Thoracic aorta (tissue), 2 donors: ENCODE measurements at places on chromosomes 6 and 20.

- no peak for DNase-seq
Measured at GRCh38 chr6:124517339-124517738, 444.9 kb upstream of the RNF217 start.

- no peak for DNase-seq
Measured at GRCh38 chr6:75344455-75344854, 59.9 kb upstream of the TMEM30A start.

DNA sequence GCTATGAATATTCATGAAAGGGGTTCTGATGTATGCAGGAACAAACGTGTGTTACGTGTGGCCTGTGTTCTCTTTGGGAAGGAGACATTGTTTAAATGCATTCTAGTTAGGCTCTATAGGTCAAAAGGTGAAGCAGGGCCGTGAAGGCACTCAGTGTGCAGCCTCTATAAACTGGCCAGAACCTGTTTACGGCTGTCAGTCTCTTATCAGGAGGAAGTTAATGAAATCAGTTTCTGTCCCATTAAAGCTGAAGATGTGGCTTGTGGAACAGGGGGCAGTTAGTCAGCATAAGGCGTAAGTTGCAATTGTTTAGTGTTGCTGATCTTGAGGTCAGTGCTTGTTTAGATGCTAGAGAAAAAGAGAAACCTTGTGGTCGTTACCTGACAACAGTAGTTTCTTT, 111.5 kb upstream of the KCNG1 start:
- DNase-seq = no peak

GRCh38 chr6:35474131-35474941, 6.1 kb downstream of the RPL10A start:
- no peak for DNase-seq

DNA sequence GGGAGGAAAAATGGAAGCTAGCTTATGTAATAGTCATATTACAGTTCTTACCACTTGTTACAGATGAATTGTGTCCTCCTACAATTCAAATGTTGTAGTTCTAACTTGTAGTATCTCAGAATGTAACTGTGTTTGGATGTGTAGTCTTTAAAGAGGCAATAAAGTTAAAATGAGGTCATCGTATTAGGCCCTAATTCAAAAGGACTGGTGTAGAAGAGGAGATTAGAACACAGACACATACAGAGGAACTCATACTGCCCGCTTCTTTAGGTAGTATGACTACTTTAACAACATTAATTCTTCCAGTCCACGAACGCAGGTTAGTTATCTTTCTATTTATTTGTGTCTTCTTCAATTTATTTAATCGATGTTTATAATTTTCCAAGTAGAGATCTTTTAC, 46.5 kb upstream of the TPD52L1 start:
- no peak for DNase-seq

DNA sequence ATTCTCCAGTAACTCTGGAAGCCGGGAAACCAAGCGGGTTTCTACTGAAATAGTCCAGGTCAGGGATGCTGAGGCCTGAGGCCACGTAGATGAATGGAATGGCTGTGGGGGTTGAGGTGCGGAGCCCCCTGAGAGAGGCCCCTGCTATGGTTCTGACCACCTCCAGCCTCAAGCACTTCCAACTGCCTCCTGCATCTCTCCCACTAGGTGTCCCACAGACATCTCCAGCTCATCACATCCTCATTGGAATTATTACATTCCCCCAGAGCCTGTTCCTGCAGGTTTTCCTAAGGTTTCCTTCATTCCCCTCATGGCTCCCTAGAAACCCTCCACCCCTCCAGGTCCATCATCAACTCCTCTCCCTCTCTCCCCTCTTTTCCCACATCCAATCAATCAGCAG, 48.7 kb downstream of the UNC5CL start:
- DNase-seq = no peak

- DNase-seq = no peak
Measured at GRCh38 chr20:32019156-32019510, 8.9 kb downstream of the CCM2L start.

DNA sequence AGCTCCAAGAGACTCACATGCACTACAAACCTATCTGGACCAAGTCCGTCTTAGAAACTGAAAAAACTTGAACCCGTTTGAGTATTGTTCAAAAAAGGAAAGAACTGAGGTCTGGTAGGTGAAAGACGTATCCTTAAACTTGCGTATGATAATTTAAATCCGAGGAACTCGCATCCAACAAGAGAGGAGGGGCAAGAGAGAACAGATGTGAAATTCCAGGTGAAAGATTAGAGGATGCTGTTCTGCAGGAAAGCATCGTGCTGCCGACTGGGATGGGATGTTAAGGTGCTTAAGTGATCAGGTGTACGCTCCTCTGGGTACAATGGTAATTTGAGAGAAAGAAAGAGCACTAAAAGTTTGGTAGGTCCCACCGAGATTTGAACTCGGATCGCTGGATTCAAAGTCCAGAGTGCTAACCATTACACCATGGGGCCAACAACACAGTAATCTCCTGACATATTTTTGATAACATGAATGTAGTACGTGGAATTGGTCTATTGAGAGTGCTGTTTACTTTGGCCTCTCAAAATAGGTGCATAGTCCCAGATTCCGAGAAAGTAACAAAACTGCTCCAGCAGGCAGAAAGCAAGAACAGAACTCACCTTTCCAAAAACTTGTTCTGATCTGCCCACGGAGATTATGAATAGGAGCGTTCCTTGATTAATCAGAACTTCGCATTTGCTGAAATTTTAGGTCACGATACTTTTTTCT, 53.5 kb upstream of the BTN3A2 start:
- DNase-seq = no peak

DNA sequence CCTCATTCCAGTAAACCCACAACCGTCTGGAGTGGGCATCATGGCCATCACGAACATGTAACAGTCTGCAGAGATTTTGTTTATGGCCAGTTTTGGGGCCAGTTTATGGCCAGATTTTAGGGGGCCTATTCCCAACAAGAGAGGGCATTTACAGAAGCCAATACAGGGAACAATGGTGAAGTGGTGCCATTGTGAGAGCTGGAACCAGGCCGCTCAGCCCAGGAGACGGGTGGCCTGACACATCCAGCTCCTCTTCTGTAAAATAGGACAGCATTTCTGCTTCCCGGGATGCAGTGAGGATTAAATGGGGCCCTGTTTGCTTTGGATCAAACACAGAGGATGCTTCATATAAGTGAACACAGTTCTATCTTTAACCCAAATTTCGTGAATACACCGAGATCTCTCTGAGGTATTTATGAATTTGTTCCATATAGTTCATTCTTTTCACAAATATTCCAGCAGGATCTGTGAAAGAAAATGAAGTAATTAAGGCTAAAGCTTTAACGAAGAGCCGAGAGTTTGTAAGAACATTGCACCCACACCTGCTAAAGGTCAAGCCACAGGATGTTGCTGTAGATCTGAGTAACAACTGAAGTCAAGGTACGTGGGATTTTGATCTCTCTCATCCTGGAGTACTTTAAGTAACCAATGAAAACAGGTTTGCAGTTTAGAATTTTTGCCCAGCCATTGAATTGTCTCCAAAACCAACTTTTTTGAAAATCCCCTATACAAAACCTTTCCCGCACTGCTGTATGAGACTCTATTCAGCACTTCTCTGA, 14.5 kb upstream of the SIRPG start:
- no peak for DNase-seq

- DNase-seq = no peak
Measured at GRCh38 chr6:48664826-48665225, 553.8 kb upstream of the PTCHD4 start.

GRCh38 chr20:5735845-5736510, 14.2 kb upstream of the SHLD1 start:
- no peak for DNase-seq

DNA sequence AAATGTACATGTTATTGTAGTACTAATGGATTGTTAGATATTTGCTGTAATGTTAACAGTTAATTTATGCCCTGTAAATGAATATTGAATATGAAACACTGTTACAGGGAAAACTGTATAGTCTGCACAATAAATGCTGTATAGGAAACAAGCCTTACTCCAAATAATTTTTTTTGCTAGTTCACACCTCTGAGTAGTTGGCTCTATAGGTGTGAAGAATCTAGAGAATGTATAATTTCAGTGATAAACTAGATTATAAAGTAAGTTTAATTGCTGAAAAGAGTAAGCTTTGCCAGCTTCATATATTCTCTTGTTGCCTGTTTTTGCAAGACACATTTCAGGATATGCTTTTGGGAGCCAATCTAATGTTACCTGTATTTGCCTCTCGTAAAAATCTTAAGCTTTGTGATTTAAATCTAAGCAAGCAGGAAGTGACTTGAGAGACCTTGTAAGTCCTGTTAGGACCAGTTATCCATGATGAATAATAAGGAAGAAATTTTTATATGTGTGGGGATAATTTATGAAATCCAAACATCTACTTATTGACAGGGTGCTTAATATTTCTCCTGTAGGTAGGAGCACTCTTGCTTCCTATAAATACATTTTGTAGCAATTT, 232.4 kb downstream of the ZFAND3 start:
- DNase-seq = no peak

DNA sequence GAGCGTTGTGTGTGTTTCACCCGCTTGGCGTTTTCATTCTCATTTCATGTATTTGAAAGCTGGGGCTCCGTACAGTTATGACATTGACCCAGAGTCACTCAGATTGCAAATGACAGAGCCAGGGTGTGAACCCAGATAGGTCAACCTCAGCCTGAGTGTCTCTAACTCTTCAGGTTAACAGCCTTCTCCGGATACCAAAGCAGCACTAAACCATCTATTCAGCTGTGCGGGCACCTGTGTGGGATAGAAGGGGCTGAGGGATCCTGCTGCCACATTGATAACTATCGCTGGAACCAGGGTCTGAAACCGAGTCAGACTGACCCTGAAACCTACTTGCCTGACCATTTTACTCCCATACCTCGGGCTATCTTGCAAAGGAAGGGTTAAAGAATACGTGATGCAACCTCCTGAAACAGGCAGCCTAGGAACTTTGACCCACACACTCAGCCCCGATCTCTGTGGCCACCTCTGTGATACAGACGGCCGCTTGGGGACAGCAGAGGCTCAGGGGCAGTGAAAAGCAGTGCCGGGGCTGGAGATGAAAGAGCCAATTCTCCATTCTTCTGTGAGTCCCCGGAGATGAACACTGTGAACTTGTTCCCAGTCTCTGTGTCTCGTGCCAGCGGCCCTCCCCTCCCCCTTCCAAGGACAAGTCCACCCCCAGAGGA, 233.5 kb upstream of the QKI start:
- DNase-seq = no peak

- no peak for DNase-seq
Measured at GRCh38 chr20:36784116-36784515, 10.6 kb upstream of the DSN1 start.

DNA sequence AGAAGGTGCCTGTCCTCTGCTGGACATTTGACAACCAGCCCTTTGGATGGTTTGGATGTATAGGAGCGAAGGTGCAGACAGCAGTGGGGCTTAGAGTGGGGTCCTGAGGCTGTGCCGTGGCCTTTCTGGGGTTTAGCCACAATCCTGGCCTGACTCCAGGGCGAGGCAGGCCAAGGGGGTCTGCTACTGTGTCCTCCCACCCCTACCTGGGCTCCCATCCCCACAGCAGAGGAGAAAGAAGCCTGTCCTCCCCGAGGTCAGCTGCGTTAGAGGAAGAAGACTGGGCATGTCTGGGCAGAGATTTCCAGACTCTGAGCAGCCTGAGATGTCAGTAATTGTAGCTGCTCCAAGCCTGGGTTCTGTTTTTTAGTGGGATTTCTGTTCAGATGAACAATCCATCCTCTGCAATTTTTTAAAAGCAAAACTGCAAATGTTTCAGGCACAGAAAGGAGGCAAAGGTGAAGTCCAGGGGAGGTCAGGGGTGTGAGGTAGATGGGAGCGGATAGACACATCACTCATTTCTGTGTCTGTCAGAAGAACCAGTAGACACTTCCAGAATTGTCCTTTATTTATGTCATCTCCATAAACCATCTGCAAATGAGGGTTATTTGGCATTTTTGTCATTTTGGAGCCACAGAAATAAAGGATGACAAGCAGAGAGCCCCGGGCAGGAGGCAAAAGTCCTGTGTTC, 1.3 kb upstream of the CDKN1A start:
- DNase-seq = no peak

GRCh38 chr6:128713461-128713860, 169.5 kb upstream of the LAMA2 start:
- DNase-seq = no peak

DNA sequence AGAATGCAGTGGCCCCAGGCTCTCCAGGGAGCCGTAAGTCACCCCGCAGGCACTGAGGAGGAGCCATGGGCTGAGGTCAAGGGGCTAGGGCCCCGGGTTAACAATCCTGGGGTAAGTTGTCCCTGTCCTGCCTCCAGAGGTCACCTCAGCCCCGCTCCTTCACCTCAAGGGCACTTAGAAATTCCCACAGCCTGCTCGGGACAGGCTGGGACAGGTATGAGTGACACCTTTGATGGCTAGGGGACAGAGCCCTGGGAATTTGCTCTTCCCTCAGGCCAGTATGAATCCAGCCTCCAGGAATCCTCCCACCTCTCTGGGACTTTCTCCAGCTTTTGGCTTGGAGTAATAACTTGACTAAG, 3.5 kb upstream of the GRM4 start:
- no peak for DNase-seq

DNA sequence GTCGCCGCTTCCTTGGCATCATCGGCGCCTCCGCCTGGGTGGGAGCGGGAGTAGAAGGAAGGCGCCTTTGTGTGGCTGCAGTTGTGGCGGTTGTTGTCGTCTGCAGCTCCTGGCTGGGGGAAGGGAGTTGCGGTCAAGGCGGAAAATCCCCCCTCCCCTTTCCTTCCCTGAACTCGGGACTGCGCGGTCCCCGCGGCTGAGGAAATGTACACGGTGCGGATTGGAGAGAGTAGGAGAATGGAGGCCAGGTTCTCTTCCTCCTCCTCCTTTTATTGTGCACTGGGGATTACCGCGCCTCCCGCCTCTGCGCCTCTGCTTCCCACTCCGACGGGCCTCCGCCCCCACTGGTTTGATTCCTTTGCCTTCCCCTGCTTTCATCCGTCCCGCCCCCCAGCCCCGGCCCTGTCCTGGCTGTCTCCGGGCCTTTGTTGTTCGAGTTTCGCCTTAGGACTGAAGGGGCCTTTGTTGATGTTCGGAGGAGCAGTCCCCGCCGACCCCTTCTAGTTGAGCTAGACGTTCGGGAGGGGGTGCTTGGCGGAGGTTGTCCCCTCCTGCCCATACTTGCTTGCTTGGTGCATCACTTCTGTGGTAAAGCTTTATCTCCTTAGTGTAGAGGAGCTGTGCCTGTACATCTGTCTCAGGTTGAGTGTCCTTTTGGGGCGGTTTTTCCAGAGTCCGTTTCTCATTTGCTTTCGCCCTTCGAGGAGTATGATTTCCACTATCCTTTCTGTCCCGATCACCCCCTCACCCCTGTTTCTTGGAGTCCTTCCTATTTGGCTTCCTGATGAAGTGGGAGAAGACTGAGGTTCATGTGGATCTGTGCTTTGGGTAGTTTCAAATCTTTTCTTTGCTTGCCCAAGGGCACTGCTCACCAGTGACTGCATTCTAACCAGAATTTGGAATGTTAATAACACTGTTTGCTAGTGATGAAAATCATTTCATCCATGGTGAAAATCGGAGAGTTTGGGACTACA, 764 bp downstream of the ZNF292 start:
- no peak for DNase-seq

DNA sequence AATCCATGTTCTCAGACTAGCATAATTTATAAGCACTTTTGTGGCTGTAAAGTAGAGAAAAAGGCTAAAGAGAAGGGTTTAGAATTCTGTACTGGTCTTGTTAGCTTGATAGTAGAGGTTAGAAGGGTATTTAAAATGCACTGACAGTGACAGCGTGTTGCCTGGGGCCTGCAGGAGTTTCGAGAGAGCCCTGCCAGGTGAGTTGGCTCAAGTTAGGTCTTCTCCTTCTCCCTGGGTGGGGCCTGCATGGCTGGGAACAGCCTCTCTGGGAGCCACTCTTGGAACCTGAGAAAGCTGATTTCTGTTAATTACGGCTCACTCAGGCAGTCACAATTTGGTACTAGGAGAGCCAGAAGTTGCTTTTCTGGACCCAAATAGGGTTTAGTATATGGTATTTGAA, 103.7 kb downstream of the ARID1B start:
- no peak for DNase-seq
